NCI-H526 (cell line): ENCODE measurements at places on chromosomes 1 and 21.

- DNase-seq = no peak
Measured at GRCh38 chr1:2404142-2404889, 8.0 kb downstream of the PEX10 start.

DNA sequence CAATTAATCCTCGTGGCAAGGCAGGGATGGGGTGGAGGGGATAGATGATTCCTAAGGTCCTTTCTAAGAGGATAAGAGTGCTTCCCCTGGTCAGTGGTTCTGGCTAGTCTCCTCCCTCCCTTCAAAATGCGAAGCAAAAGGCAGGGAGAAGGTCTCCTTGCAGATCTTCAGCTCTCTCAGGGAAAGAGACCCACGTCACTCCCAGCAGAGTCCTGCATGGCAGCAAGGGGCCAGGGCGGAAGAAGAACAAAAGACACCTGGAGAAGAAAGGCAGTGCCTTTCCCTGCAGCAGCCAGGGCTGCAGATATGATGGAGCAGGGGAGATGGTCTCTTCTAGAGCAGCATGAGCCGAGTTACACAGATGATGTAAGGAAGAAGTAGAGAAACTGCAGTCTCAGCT is 29.6 kb upstream of the SLAMF9 start:
- no peak for DNase-seq

DNA sequence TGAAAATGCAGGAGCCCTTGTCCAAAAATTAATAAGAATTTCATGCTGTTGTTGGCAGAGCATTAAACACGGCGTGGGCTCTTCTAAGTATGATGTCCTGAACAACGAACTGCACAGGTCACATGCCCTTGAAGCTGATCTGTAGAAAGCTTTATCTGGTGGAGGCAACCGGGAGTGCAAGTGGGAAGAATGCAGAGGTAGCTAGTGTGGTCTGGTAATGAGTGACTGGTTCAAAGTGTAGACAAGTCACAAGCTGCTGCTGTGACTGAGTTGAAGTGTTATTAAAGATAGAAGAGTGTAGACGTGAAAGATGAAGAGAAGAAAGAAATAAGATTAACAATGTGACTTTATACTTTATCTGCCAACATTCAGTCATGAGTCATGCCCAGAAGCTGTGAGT is 361.9 kb downstream of the TTLL7 start:
- no peak for DNase-seq

DNA sequence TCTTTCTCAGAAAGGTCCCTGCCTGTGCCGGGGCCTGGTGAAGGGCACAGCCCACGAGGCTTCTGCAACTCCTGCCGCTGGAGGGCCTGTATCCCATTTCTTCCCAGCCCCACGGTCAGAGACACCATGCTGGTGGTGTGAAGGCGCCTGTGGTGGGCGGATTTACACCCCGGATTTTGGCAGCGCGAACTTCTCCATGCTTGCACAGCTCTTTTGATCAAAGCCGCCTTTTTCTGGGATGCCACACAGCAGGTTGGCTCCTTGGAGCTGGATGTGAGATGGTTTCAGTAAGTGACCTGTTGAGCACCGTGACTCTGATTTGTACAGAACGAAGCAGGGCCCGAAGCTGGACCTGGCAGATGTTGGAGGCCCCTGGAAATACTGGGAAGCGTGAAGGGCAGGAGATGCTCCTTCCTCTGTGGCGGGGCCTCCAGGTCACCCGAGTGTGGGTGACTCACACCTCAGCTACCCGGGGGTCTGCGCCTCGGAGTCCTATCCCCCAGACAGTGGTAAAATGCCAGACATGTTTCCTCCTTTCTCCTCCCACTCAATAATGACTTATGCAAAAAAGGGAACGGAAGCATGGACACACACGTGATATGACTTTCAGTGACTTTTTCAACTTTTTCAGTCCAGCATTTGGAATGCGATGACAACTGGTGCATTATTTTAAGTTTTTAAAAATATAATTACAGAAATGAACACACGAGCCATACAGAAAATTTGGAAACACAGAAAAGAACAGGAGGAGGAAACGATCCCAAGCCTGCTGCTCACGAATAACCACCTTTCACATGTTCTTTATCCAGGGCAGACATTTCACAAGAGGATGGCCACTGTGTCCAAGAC is 9.0 kb downstream of the UMODL1 start:
- DNase-seq = peak; percentile 41

DNA sequence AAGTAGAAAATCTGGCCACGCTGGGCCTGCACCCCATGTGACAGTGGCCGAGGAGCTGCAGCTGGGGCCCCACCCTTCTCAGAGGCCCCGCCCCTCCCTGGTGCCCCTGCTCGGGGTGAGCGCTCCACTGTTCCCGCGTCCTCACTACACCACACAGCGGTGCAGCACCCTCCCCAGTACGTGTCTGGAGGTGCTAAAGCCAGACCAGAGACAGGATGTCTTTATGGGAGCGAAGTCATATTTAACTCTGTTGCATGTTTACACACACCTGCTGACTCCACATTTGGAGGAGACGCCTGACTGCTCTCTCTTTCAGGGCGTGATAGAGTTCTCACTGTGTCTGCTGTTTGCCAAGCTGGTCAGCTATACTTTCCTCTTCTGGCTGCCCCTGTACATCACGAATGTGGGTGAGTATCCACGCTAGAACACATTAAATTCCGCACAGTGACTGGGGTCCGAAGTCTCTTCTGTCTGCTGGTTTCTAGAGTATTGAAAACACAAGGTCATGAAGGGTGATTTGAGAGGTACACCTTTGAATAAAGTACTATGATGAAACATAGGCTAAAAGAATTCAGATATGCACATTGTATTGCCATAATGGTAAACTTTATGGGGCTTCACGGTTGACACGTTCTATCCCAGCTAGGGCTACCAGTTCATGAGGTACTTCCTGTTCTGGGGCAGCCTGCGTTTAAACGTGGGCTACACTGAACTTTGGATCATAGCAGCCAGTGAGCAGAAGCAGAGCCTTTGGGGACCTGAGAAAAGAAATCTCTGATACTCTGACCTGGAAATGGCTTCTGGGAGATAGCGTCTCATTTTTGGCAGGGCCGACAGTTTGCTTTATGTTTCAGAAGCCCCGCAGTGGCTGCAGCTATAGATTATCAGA is 48.4 kb downstream of the SLC37A1 start:
- DNase-seq = peak; percentile 75

- no peak for DNase-seq
Measured at GRCh38 chr21:35077975-35078374, 28.9 kb upstream of the RUNX1 start.

- no peak for DNase-seq
Measured at GRCh38 chr1:246149543-246149942, 357.5 kb downstream of the SMYD3 start.

DNA sequence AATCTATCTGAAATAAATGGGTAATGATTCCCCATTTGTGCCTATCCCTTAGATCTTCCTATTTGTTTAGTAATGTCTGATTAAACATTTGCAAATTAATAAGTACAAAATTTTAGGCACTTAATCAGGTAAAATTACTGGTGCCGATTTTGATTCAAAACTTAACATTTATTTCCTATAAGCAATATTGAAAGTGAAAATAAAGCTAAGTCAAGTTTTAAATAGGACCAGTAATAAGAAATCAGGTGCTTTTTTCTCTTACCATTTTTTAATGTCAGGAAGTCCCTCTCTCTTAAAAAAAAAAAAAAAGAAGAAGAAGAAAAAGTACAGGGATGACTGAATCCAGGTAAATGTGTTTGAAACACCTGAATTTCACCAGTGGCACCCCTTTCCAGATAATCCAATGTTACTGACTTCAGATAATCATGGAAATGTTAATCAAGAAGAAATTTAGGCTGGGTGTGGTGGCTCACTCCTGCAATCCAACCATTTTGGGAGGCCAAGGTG is 836 bp upstream of the GBP4 start:
- DNase-seq = no peak

- DNase-seq = no peak
Measured at GRCh38 chr21:45922648-45923047, 58.9 kb upstream of the COL6A1 start.

GRCh38 chr1:204713541-204713940 is 28.0 kb upstream of the LRRN2 start:
- DNase-seq = no peak

DNA sequence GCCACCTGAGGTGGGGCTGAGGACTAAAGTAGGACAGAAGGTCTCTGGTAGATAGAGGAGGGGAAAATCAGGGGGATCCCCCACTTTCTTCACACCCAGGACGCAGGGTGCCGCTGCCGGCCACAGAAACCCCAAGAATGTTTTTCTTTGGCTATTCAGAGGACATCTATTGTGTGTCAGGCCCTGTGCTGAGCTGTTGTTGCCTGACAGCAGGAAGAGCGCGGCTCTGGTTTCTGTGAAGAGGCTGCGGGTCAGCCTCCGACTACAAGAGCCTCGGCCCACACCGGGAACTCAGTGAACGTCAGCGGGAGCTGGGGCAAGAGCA is 407 bp upstream of the PIGV start:
- DNase-seq = no peak

DNA sequence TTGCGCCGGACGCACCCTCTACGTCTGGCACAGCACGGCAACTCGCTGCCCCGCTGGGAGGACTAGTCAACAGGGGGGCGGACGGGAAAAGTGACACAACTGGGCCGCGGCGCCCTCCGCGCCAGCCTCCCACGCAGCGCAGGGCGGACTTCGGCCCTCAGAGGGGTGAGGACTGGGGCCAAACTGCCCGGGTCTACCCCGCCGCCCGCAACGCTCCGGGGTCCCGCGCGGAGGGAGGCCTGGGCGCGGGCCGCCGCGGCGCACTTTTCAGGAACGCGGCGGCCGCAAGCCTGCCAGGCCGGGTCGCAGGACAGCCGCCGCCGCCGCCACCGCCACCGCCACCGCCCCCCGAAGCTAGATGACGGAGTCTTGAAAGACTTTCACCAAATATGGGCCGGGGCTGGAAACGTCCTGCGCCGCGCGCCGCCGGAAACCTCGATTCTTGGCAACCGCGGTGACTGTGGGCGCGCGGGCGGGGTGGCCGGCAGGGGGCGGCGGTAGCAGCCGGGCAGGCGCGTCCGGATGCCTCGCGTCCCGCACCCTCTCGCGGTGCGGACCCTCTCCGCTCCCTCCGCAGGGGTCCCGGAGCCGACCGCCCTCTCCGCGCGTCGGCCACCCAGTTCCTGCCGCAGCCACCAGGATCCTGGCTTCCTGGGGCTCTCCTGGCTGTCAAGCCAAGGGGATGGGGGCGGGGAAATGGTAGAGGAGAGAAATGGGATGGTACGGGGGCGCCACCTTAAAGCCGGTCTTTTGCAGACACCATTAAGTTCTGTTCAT is 3.7 kb upstream of the CCN1 start:
- DNase-seq = peak; percentile 52

DNA sequence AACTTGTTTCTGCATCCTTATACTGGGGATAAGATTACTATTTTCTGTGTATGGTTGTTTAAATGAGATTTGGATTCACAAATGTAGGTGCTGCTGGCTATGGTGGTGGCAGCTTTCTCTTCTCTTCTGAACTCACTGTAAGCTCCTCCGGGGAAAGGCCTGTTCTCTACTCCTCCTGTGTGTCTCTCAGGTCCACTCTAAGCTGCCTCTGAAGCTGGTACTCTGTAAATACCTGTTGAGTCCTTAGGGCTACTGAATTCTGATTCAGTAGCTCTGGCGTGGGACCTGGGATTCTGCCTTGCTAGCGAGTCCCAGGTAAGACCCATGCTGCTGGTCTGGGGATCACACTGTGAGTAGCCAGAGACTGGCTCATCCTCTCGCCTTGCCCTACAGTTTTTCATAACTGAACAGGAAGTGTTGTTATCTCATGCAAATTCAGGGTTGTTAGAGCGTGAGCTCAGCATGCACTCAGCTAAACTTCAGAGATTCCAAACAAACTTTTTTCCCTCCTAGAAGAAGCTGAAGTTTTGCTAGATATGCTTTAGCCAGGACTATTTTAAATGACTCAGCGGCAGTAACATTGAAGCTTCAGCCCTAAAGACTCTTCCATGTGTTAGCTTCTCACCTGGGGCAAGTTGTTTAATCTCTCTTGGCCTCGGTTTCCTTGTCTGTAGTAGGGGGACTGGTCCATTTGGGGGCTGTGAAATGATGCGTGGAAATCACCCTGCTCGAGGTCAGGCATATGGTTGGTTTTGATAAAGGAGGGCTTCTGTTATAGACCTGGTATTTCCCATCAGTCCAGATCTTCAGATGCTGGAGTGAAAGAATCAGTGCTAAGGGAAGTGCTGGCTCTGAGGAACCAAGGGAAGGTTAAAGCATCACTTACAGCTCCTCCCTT is 271.5 kb upstream of the TMEM51 start:
- DNase-seq = peak; percentile 73
